Stimulated activated CD8-positive, alpha-beta memory T cell treated with anti-CD3 and anti-CD28 coated beads, Interleukin-12 subunit alpha, Interleukin-12 subunit beta, amount 100 ng/mL, for 4 hours (primary cell): ENCODE measurements at places on chromosomes 7 and 10.

DNA sequence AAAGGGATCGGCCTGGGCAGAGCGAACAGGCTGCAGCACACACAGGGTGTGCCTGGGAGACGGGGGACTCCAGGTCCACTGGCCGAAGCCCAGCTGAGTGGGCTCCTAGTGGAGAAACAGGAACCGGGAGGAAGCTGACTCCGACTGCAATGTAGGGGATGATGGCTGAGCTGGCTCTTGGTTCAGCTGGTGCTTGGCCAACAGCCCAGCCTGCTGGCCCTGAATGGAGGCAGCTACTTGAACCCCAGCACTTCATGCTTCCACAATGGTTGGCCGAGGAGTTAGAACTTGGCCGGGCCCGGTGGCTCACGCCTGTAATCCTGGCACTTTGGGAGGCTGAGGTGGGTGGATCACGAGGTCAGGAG, 27.0 kb upstream of the FRAT2 start:
- DNase-seq = no peak

GRCh38 chr10:133528296-133528844, 1.2 kb downstream of the CYP2E1 start:
- no peak for DNase-seq

GRCh38 chr10:42988517-42989395, 88.1 kb upstream of the RET start:
- no peak for DNase-seq

GRCh38 chr10:61752111-61753011, 89.6 kb downstream of the CABCOCO1 start:
- DNase-seq = no peak

- DNase-seq = no peak
Measured at GRCh38 chr7:32068411-32069101, 1.7 kb downstream of the PDE1C start.

DNA sequence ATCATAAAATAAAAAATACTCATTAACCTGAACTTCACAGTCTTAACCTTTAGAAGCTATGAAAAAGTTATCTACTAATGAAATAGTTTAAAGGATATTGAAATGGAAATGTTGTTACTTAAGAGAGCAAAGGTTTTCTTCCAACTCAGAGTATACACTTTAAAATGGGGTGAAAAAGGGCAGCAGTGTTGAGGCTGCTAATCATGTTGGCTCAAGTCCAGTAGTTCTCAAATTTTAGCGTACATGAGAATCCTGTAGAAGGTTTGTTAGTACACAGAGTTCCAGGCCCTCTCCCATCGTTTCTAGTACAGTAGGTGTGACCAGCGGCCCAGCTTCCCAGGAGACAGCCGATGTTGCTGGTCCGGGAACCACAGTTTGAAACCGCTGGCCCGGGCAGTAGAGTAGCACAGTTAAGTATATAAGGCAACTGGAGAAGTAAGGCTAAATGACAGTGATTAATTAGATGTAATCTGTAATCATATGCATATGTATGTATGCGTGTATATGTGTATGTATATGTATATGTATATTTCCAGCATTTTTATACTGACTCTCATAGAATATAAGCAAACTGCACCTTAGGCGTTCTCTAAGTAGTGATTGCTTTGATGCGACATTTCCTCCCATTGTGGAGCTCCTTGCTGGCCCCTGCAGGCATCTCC, 147.2 kb upstream of the PRR15 start:
- no peak for DNase-seq

GRCh38 chr7:108613147-108613948, 43.7 kb downstream of the DNAJB9 start:
- no peak for DNase-seq

DNA sequence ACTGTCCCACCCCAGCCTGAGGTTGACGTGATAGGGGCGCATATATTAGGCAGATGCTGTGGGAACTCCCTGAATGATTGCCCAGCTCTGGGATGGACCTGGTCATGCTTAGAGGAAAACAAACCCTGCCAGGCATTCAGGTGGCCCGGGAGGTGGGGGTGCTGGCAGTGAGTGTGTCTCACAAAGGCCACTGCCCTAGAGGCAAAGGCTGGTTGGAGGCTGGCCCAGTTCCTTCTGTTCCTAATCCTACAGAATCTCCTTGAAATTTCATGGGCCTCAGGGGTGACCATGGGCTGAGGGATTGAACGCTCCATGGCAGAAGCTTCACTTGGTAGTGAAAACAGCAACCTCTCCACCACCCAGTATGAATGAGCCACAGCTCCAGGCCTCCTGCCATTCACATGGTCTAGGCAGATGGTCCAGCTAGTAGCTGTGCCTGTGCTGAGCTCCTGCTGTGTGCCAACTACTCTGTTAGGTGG, 25.6 kb downstream of the ADRA2A start:
- DNase-seq = no peak

DNA sequence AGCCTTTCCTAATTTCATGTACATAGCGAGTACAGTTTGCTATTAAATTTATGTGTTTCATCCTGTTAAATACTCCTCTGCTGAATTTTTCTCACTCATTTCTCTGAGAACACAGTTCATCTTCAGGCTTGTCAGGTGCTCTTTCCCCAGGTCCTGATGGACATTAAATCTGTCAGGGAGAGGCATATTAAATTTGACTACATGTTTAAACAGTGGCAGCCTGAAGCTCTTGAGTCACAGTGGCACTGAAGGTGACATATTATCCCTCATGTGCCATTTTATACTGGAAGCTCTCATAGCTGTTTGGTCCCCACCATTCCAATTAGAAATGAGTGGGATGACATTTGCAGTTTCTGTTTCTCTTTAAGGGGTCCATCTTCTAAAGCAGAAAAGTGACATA, 1089.6 kb upstream of the SORCS1 start:
- no peak for DNase-seq

GRCh38 chr7:48035967-48036478, 680 bp downstream of the C7orf57 start:
- no peak for DNase-seq

- no peak for DNase-seq
Measured at GRCh38 chr7:29843726-29844125, 37.4 kb downstream of the WIPF3 start.

DNA sequence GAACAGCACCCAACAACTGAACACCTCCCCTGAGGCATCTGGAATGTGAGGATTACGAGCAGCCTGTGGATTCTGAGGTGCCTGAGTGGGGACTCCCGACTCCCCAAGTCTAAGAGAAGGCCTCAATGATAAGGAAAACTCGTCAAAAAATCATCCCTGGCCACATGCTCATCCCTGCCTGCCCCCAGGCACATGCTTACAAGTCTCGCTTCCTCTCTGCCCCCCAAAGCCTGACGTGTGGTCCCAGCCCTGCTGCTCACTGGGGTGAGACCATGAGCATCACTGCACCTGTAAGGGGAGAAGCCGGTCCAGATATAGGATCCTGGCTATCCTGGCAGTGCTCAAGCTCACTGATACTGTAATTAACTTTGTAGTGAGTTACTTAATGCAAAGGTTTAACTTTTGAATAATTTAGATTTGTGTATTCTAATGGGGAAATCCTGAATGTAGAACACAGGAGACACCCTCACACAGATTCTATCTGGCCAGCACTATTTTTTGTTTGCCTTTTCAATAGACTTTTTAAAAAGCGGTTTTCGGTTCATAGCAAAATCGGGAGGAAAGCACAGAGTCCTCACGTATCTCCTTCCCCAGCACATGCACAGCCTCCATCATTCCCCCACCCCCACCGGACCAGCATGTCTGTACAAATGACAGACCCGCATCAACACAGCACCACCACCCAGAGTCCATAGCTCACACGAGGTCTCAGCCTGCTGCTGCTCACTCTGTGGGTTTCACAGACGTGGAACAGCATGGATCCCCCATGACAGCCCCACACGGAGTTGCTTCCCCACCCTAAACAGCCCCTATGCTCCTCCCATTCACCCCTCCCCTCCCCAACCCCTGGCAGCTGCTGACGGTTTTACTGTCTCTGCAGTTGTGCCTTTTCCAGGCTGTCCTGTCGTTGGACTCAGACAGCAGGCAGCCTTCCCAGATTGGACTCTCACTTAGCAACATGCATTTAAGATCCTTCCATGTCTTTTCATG, 167.9 kb downstream of the DIP2C start:
- no peak for DNase-seq

DNA sequence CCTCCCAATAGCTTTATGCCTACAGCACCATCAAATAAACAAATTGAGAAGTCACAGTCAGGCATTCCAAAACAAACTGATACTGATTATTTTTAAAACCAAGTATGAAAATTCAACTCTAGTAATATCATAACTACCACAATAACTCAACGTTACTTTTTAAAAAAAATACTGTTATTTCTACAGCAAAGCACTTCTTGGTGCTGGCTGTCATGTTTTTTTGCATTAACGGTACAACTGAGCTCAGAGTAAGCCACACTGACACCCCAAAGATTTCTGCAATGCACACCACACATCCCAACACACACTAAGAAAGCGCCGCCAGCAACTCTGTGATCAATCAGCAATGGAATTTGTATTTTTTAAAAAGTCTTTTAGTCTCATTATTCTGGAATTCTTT, 113.6 kb downstream of the RNF32 start:
- DNase-seq = no peak

- DNase-seq = no peak
Measured at GRCh38 chr10:74114041-74114448, 36.6 kb downstream of the AP3M1 start.

- no peak for DNase-seq
Measured at GRCh38 chr7:50751146-50751545, 31.6 kb downstream of the GRB10 start.

GRCh38 chr7:131010029-131010716, 276.2 kb upstream of the KLF14 start:
- DNase-seq = no peak

DNA sequence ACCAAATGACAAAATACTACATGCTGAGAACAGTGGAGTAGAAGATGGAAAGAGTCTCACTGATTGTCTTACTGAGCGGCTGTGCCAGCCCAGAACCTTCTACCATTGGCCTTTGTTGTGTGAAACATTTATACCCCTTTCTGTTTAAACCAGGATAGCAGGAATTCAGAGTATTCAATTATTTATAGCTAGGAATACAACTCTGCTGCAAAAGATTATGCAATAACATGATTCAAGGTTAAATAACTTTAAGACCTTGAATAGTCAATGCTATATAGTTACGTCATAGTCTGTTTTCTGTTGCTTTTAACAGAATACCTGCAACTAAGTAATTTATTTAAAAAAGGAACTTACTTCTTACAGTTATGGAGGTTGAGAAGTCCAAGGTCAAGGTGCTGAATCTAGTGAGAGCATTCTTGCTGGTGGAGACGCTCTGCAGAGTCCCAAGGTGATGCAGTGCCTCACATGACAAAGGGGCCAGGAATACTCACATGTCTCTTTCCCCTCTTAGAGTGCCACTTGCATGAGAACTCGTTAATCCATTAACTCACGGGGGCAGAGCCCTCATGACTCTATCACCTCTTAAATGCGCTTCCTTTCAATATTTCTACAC, 371.8 kb downstream of the MDFIC start:
- no peak for DNase-seq

GRCh38 chr7:34143402-34143801, 238.1 kb downstream of the BMPER start:
- no peak for DNase-seq
